Activated CD4-positive, alpha-beta T cell treated with anti-CD3 and anti-CD28 coated beads, Interleukin-10, Interleukin-2, amounts not matched to agents 100 ng/mL and 50 ng/mL, durations not matched to agents 16 hours and 8 hours (primary cell): ENCODE measurements at places on chromosomes 5 and 9.

GRCh38 chr5:181076920-181077319, 36.9 kb downstream of the BTNL9 start:
- DNase-seq: no peak

DNA sequence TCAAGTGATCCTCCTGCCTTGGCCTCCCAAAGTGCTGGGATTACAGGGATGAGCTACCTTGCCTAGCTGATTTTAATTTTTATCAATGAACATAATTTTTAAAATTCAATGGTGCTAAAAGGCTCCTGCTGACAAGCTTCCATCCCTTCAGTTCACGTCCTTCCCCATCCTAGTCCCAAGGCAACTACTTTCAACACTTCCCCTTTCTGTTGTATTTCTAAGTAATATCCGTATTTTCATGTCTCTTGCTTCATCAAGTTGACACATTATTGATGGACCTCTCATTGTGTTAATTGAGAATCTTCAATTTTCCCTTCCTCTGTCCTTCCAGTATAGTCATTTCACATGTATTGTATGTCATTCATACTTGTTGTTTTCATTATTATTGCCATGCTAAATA, 93.8 kb upstream of the RASGRF2 start:
- peak; percentile 9 for DNase-seq

- no peak for DNase-seq
Observed at GRCh38 chr5:150448952-150449516, 505 bp downstream of the RPS14 start.

DNA sequence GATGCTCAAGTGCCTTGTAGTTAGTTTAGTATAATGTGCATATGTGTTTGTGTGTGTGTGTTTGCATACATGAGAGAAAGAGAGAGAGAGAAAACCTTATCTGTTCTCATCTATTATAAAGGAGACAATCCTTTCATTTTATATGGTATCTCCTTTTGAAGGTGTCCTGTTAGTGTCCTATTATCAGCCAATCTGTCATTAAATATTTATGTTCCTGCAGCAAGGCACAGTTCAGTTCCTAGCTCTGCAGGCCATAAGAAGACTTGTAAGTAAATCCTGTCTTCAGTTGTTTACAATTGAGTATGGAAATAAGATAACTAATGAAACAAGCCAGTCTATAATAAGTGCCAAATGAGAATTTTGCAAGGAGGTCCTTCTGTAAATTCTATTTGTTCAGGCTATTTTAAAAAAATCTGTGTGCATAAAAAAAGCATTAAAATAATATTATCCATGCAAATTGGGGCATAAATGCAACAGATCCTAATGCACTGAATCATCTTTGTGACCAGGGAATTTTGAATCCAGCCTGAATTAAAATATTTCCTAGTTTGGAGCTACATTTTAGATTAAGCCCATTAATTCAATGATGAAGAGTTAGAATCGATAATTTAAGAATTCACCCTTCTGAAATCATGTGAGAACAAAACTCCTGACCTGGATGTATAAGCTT, 18.1 kb downstream of the MAP1B start:
- no peak for DNase-seq

DNA sequence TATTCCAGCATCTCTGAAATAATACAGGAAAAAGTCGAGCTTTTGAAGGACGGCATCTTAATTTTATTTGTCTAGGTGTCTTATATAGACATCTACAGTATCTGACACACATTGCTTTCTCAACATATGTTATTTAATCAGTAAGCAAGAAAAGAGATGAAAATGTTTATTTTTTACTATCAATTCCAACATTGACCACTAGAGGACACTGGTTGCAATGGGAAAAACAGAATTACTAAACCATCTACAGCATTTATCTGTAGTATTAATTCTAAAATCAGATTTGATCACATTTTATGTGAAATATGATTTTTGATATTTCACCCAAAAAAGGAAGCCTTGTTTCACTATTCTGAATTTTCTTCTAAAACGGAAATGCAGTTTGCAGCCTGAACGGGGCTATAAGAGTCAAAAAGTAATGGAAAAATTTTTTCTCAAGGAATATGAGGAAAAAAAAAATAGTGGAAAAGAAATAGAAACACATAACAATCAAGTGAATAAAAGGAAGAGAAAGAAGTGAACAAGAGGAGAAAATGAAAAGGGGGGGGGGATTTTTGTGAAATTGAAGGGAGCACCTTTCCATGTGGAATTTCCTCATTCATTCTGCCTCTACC, 98.6 kb downstream of the OSTF1 start:
- peak; percentile 32 for DNase-seq

DNA sequence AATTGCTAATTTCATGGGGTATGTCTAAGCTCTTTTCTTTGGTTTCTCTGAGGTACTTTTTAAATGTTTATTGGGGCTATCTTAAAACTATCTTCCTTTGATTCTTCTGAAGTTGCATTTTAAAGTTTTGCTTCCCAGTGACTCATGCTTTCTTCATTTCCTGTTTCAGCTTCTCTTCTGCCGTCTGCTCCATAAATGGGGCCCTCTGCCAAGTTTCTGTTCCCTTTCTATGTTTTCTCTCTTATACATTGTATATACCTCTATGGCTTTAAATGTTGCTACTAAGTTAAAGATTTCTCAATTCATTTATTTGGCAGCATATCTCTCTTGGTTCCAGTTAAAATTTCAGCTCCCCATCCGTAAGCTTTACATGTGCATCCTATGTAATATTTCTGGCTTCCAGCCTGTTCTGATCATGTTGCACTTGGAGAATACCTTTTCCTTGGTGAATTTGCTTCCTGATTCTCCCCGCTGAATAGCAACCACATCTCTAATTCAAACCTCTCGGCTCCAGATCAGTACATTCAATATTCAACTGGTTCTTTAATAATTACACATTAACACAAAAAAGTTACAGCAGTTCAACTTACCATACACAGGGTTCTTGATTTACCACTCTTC, 125.3 kb downstream of the ST8SIA4 start:
- peak; percentile 51 for DNase-seq
